ENCODE measurements at places on chromosomes 2 and 18. TPM values are rescaled to one million over a fixed set of nuclear protein-coding genes. Genes with fewer than 3 reads are reported as not detected.

DNA sequence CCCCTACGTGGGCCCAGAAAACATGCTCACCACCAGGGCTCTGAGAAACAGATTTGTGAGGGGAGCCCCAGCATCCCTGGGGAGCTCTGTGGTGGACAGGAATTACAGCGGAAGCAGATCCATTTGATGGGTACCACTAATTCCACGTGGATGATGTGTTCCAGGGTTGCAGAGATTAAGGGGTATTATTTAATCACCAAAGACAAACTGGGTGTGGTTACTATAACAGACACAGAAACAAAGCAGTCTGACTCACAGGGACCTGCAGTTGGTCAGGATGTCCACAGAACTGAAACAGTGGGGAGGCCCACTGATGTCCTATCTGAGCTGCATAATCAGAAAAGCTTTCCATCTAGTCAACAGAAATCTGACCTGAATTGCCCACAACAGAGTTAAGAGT is 65.8 kb downstream of the PSMG2 start:
- DNase-seq, result no peak

GRCh38 chr2:198220763-198221610 is 416.6 kb downstream of the PLCL1 start:
- no peak for DNase-seq

GRCh38 chr2:62956651-62957050 is 94.0 kb upstream of the OTX1 start:
- DNase-seq, result no peak

DNA sequence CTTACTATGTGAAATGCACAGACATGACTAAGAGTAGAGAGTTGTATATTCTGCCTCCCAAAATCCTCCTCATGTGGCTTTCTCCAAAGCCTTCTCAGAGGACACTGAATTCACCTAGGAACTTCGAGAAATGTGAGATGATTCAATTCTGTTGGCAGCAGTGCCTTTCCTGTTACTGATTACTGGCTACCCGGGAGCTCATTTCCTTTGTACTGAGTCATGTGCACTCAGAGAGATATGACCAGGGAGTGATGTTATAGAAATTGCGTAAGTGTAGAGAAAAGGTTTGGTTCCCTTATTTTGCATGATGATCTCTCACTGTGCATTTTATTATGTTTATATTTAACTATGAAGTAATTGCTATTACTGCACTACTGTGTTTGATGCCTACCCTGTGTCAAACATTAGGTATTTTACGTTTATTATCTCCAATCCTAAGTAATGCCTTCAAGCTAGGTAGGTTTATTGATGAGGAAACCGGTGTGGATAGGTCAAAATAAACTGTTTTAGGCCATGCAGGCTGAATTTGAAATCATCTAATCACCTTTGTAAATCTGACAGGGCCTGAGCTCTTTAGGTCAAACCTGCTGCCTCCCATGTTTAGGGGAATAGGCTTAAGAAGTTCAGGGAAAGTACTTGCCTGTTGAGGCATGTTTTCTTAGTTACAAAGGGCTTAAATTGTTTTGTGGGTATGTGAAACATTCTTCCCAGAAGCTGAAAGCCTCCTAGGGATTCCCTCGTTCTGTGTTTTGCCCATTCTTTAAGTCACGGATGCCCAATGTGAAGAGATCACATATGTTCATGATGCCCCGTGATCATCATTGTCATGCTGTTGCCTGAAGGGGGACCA is 86.8 kb downstream of the FMNL2 start:
- DNase-seq, result peak; percentile 15

- no peak for DNase-seq
Measured at GRCh38 chr2:170535552-170535951, 179.6 kb upstream of the SP5 start.

- DNase-seq, result no peak
Measured at GRCh38 chr2:174340400-174341292, 5.9 kb downstream of the SP9 start.

GRCh38 chr2:46548103-46548486 is 68.7 kb downstream of the TMEM247 start:
- no peak for DNase-seq

DNA sequence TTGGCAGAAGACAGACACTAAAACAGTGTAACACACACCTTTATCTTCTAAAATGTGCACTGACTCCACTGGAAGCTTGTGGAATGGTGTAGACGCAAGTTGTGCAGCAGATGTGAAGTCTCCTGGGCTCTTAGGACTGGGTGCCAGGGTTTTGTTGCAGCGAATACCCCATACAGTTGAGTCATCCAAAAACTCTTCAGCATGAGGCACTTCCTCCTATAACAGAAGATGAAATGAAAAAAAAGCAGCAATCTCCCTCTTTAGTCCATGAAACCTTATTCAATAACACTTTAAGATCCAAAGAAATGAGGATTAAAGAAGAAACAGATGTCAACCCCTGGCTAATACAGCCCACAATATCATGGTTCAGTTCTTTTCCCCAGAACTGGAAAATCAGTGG is 22.2 kb downstream of the BUB1 start:
- no peak for DNase-seq

DNA sequence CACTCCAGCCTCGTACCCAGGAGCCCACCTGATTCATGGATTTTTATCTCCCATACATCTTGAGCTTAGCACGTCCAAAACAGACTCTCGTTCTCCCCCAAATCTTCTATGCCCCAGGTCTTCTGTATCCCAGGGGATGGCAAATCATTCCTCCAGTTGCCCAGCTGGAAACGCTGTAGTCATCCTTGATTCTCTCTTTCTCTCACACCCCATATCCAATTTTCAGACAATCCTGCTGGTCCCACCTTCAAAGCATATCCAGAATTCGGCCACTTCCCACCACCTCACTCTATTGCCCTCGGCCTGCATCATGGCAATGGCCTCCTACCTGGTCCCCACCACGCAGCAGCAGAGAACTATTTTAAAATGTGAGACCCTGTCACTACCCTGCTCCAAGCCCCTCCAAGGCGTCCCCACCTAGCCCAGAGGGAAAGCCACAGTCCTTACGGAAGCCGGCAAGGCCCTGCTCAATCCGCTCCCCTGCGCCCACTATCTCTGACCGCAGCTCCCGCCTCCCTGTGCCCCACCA is 1.4 kb upstream of the GRHL1 start:
- DNase-seq, result no peak

GRCh38 chr2:216464104-216464720 is 34.4 kb upstream of the RPL37A start:
- DNase-seq, result no peak

DNA sequence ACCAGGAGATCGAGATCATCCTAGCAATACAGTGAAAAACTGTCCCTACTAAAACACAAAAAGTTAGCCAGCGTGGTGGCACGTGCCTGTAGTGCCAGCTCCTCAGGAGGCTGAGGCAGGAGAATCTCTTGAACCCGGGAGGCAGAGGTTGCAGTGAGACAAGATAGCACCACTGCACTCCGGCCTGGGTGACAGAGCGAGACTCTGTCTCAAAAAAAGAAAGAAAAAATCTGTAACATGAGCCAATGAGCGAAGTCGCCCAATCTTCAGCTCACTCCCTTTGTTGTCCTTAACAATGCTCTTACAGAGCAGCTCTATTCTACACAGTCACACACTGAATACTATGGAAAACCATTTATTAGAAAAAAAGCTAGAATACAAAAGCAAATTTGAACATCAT is 22.0 kb downstream of the FAM98A start:
- no peak for DNase-seq

DNA sequence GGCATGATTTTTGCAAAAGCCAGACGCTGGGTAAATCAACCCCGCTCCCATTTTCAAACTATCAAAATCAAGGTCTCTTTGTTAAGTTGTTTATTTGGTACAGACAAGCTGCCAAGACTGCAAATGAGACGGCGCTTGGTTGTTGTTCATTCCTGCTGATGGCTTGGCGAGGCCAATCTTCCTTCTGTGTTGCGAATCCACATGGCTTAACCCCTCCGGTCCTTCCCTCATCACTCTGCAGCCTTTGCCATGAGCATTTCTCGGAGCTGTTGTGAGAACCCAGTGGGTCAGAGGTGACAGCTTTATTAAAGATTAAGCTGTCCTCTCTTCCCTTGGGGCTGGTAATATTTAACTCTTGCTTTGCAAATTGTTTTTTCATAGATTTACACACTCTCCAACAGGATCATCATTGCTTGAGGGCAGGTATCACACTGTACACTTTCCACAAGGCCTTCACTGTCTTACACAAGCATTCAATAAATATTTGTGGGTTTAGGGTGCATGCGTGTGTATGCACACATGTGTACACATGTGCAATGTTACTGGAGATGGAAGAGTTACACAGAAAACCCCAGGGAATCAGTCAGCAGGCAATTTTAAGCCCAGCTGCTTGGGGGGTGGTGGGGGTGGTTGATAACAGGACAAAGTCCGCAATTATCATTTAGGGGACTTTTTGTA is 27.8 kb upstream of the KCNF1 start:
- no peak for DNase-seq

- no peak for DNase-seq
Measured at GRCh38 chr2:113922784-113923183, 32.9 kb downstream of the ACTR3 start.

- DNase-seq, result peak; percentile 92
Measured at GRCh38 chr2:241620419-241620769, 16.6 kb downstream of the THAP4 start.

DNA sequence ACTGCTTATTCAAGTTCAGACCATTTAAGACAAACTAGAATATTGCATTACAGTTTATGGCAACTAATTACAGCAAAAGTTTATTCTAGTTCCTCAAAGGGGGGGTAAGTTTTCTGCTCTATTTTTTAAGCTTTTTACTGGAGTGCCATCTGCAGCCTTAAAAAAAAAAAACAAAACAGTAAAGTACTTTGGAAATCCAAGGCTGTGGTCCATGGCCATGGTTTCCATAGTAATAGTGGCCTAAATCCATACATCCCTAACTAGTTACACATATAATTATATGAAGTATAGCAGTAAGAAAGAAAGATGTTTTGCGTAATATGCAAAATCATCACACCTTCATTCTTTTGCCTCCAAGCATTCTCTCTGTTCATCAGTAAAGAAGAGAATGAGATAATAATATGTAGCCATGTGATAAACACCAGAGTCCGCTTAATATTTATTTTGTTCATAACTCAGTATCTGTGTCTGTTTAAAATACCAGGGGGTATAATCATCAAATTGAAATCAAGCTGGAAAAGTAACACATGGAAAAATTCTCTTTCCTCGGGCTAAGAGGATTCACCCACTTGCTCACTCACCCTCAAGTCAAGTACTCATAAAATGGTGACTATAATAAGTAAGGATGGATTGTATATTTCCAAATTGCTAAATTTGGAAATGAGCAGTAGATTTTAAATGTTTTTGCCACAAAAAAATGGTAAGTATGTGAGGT is 301.1 kb upstream of the RND3 start:
- DNase-seq, result no peak

GRCh38 chr2:55887351-55887750 is 36.2 kb downstream of the EFEMP1 start:
- no peak for DNase-seq

- DNase-seq, result no peak
Measured at GRCh38 chr2:13652531-13653313, 936.0 kb downstream of the TRIB2 start.

DNA sequence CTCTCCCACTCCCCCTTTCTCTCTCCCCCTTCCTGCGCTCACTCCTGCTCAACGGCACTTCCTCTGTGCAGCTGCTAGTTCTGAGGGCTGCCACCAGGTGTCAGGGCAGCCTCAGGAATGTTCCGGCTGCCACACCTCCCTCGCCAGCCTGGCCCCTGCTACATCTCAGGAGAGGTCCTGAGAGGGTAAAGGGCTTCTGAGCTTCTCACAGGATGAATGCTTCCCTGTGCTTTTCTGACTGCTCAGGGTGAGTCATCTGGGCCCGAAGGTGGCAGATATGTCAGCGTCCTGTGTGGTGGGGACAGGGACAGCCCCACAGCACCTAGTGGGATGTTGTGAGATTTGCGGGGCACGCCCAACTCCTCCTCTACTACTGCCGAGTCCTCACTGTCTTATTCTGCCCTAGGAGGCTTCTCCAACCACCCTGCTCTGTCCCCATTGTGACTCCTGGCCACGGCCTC is 49.0 kb downstream of the PLEKHB2 start:
- peak; percentile 93 for DNase-seq

DNA sequence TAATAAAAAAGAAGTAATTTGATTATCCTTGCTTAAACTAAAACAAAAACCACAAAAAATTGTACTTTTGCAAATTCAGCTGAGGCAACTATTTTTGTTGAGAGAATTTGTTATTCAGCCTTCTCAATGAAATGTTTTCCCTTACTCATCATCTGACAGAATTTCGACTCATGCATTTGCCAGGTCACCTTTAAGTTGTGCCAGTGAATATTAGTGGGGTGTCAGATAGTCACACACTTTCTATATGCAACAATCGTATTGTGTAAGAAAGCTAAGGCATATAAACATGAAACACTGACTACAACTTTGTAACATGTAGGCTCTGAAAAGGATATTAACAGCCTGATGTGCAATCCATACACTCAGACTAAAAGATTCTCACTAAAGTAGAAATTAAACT is 1653.1 kb upstream of the SLC39A10 start:
- DNase-seq, result no peak

GRCh38 chr2:201057087-201057521 is 14.4 kb downstream of the HYCC2 start:
- no peak for DNase-seq

GRCh38 chr2:120269076-120269744 is 16.6 kb downstream of the RALB start:
- no peak for DNase-seq

DNA sequence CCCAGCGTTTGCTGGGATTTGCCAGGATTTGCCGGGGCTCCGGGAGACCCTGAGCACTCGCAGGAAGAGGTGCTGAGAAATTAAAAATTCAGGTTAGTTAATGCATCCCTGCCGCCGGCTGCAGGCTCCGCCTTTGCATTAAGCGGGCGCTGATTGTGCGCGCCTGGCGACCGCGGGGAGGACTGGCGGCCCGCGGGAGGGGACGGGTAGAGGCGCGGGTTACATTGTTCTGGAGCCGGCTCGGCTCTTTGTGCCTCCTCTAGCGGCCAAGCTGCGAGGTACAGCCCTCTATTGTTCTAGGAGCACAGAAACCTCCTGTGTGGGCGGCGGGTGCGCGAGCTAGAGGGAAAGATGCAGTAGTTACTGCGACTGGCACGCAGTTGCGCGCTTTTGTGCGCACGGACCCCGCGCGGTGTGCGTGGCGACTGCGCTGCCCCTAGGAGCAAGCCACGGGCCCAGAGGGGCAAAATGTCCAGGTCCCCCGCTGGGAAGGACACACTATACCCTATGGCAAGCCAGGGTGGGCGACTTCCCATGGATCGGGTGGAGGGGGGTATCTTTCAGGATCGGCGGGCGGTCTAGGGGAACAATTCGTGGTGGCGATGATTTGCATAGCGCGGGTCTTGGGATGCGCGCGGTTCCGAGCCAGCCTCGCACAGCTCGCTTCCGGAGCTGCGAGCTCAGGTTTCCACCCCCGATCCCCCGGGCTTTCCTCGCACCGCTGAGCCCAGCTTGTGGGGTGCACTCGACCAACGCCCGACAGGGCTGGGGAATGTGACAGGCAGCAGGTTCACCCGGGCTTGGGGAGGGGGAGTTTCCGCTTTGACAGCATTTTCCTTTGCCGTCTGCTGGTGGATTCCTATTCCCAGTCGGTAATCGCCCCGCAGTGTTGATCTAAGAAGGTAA is 2.8 kb downstream of the ONECUT2 start:
- peak; percentile 82 for DNase-seq

Gene HK2
- 53.7 TPM for total RNA-seq

Gene MARCHF4
- total RNA-seq, result not detected

Gene GAREM1
- total RNA-seq, result 0.05 TPM

Gene CTAGE1
- total RNA-seq, result not detected

Gene FSHR
- not detected for total RNA-seq

Gene IL36A
- total RNA-seq, result not detected

Gene SESTD1
- 13.1 TPM for total RNA-seq

Gene GAD1
- total RNA-seq, result 2.6 TPM

Gene AFF3
- 0.22 TPM for total RNA-seq

Gene STAT4
- 52.6 TPM for total RNA-seq

Gene GPR17
- total RNA-seq, result not detected

Gene AFTPH
- total RNA-seq, result 34.8 TPM
